Kidney (tissue), 22 donors: ENCODE measurements at places on chromosomes 2 and 18. TPM values are rescaled to one million over a fixed set of nuclear protein-coding genes. Genes with fewer than 3 reads are reported as not detected.

DNA sequence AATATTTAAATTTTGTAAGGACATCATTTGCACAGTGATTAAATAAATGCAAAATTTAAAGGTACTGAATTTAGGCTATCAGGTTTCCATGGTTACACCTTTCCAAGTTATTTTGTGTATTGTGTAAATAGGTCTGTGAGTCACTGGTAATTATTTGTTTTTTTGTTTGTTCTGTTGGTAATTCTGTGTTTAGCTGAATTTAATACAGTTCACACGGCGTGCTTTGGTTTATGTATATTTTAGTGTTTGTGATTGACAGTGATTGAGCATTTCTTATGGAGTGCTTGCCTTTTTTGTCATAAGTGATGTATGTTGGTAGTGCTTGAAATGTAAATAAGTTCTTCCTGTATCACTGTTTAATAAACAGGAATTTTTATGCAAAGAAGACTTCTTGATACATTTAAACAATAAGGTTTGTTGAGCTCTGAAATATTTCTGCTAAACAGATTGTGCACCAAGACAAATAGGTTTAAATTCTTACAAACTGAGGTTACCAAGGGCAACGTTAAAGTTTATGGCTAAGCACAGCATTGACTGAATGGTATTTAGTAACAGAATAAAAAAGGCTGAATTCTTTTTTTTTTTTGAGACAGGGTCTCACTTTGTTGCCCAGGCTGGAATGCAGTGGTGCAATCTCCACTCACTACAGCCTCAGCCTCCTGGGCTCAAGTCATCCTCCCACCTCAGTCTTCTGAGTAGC, 38.3 kb upstream of the DLX1 start:
- DNase-seq: no peak

DNA sequence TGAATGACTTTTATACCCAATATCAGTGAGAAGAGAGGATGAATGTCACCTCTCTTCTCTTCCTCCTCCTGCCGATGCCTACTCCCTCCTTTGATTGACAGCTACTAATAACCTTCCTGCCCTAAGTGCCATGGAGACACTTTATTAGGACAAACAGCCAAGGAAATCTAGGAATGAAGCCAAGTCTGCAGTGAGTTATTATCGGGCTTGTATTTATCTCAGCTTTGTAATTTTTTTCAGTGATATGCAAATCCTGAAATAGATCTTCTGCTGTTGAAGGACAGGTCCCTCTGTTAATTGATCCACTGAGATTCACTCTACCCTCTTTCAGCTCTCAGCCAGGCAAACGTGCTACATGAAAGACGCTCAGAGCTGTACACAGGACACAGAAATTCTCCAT, 686.7 kb downstream of the TMEM182 start:
- peak; percentile 6 for DNase-seq

DNA sequence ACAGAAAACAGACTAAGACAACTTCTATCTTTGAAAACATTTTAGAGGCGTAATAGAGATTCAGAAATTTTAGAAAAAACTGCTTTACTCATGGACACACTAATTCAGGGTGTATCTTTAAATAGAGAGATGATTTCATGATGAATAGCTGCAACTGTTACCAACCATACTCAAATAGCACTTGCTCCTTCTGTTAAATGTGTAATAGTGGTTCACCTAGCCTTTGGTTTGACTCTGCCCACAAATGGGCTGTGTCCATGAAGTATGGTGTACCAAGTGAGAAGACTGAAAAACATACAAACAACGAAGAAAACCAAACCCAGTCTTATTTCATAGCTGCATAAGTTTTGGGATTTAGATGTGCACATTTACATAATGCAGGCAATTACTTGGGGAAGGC, 610.6 kb downstream of the PLCL1 start:
- DNase-seq: no peak

GRCh38 chr2:126905991-126906390, 7.3 kb downstream of the TEX51 start:
- no peak for DNase-seq

The DAW1 gene
- 1.7 TPM for total RNA-seq

The GLB1L gene
- 20.6 TPM for total RNA-seq

The BMP10 gene
- total RNA-seq: not detected
